ENCODE measurements at places on chromosomes 2 and 18.
A peak's percentile ranks its signal among the peaks of the same experiment; 100 is the strongest.

- DNase-seq, result no peak
Measured at GRCh38 chr18:77101410-77102258, 30.9 kb downstream of the MBP start.

DNA sequence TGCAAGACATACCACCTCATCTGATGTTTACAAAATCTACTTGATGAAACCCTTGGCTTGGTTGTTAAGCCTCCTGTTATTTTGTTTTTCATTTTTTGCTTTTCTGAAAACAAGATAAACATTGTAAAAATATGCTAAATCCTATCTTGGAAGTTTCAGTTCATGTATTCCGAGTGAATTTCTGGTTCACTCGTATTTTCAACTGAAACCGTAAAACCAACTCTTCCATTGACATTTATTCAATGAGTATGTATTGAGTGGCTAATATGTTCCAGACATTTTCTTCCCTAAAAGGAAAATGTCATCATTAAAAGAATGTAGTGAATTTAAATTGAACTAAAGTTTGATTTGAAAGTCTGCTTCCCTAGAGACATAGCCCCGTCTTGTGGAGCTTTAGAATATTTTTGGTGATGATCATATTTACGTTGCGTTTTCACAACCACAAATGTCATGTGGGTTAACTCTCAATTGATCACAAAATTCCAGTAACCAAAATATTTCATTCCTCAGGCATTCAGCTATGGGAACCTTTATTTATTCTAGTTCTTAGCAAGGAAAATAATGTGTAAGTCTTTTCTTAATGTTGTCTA is 204.2 kb downstream of the MBD2 start:
- no peak for DNase-seq

DNA sequence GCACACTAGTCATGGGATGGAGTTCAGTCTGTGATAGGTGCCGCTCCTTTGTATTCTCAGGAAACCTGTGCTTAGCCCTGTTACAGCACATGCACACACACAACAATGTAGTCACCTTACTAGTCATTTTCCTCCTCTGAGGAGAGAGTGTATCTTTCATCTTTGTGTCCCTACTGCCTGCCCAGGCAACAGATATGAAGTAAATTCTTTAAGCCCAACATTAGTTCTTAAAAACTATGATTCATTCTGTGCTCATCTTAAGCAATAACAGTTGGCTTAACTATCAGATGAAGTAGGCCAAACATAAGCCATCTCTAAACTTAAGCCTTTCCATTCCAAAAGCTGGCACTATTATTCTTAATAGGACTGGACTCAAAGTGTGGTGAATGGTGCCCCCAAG is 186.5 kb downstream of the LNPK start:
- no peak for DNase-seq

GRCh38 chr2:172252154-172252553 is 149.5 kb upstream of the DLX2 start:
- DNase-seq, result no peak

GRCh38 chr18:57434536-57435494 is at the start of gene ONECUT2:
Gene ONECUT2 (plus strand): TSS chr18:57435374. CDS start chr18:57435717, 343 bp downstream.
- peak; percentile 93 for DNase-seq

DNA sequence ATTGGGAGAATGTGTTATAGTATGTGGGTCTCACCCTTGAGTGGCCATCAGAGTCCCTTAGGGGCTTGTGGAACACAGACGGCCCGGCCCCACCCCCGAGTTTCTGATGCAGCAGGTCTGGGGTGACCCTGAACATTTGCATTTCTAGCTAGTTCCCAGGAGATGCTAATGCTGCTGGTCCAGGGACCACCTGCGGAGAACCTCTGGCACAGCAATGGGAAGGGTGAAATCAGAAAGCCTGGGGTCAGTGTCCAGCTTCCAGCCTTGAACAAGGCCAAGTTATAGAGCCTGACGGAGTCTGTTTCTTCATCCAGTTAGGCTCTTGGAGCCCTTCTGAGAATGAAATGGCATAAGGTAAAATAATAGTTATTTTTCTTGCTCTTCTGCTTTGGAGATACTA is 126.5 kb downstream of the RGPD3 start:
- DNase-seq, result no peak

DNA sequence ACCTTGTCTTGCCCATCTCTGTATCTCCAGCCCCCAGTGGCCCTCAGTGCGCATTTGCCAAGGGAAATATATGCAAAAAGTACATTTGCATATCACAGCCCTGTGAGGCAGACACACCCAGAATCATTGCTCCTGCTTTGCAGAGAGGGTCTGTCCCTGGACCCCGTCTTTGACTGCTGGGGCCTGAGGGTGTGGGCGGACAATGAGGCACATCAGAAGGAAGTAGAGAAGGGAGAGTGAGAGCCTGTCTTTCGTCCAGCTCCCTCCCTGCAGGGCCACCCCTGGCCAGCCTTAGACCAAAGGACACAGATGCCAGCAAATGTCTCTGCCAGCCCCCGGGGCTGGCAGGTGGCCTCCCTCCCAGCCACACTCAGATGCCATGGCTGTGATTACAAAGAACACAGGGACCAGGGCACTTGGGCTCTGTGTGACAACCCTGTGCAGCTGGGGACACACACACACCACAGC is 516.2 kb upstream of the MYT1L start:
- no peak for DNase-seq

DNA sequence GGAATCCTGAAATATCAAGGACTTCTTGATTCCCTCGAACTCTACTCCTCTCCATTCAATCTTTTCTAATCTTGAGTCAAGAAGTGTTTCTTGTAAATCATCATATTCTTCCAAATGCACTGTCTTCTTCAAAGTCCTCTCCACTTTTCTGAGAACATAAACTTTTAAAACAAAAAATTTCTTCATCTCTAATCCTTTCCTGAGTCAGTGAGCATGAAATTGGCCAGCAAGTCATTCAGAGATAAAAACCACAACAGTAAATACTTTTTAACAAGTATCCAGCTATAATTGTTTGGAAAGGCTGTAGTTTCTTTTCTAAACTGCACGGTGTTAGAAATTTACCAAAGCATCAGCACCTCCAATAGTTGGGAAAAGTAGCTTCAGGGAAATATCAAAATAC is 312.6 kb upstream of the GALNT5 start:
- no peak for DNase-seq

Data from neural crest cell (in vitro differentiated cells).